ENCODE measurements at places on chromosomes 16 and 17. TPM values are rescaled to one million over a fixed set of nuclear protein-coding genes. Genes with fewer than 3 reads are reported as not detected.

- no peak for DNase-seq
Observed at GRCh38 chr16:67329901-67330300, 3.3 kb downstream of the LRRC36 start.

DNA sequence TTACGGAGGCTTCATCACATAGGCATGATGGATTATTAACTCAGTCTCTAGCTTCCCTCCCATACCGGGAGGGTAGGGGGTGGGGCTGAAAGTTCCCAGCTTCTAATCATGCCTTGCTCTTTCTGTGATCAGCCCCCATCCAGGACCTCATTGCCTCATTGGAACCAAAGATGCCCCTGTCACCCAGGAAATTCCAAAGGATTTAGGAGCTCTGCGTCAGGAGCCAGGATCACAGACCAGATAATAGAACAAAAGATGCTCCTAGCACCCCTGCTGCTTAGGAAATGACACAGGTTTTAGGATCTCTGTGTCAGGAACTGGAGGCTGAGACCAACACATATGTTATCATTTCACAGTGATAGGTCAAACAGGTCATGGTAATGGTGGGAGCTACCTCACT, 9.7 kb downstream of the USB1 start:
- DNase-seq: no peak

DNA sequence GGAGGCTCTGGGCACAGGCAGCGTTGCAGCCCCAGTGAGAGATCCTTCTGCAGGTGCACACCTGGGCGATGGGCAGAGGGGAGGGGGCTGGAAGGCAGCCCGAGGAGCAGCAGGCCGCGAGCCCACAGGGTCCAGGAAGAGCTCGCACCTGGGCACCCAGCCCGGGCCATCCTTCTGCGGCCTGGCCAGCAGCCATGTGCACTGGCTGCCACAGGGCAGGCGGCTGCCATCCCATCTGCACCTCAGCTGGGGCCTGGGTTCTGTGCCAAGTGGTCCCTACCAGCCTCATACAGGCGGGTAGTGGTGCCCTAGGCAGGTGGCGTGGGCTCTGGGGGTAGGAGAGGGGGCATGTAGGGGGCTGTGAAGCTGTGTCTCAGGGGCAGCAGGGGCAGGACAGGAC, 197.2 kb downstream of the RBFOX3 start:
- no peak for DNase-seq

DNA sequence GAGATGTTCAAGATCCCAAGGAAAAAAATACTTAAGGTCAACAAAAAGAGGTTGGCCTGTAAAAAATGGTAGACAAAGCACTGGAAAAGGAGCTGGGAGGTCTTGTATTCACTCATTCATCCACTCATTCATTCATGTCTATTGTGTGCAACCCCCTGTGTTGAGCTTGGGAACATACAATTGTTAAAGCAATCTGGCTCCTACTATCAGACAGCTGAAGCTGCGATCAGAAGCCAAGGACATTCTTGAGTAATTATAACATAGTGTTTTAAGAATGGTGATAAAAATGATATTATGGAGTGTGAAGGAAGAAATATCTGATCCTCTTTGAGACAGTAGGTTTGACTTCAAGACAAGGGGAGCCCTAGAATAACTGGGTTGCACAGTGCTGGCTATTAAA, 693.4 kb downstream of the TOX3 start:
- no peak for DNase-seq

GRCh38 chr16:81900014-81900413, 111.3 kb downstream of the SDR42E1 start:
- DNase-seq: no peak

DNA sequence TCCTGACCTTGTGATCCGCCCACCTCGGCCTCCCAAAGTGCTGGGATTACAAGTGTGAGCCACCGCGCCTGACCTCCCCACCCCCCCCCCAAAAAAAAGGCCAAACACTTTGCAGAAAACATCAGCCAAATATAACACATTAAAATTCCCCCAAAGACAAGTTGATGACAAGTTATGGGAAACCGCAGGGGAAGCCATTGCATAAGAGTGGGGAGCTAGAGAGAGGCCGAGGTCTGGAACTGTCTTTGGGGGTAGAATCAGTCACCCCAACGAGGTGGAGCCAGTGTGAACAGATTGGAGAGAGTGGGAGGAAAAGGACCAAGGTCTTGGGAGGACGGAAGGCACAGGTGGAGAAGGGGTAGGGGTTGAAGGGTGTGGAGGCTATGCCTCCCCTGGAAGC, 2.8 kb downstream of the DRC3 start:
- no peak for DNase-seq

SULT1A2 gene
- not detected for total RNA-seq

HSD11B2 gene
- 3.9 TPM for total RNA-seq

RAB37 gene
- 0.54 TPM for total RNA-seq

SMTNL2 gene
- total RNA-seq: 1.8 TPM

All from sigmoid colon (tissue), 7 donors.